ENCODE measurements at places on chromosomes 7 and 10.

DNA sequence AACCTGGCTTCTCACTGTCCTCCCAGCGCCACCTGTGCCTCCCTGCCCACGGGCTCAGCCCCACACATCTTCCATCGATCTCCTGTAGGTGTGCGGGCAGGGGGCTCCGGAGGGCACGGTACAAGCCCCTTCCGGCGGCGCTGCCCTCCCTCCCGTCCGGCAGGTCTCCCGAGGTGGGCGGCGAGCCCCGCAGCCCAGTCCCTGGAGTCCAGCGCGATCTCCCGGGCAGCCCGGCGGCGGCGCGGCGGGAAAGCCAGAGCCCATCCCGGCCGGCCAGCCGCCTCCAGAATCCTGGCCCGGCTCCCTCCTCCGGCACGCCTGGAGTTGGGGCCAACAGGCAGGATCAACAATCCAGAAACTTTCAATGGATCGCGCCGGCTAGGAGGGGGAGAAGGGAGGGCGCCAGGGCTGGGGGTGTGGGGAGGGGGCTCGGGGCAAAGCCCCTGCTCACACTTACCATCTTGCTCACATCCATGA is 100.1 kb downstream of the HIP1 start:
- DNase-seq: no peak

GRCh38 chr7:151113344-151114150 is 27.3 kb downstream of the AGAP3 start:
- DNase-seq: no peak

DNA sequence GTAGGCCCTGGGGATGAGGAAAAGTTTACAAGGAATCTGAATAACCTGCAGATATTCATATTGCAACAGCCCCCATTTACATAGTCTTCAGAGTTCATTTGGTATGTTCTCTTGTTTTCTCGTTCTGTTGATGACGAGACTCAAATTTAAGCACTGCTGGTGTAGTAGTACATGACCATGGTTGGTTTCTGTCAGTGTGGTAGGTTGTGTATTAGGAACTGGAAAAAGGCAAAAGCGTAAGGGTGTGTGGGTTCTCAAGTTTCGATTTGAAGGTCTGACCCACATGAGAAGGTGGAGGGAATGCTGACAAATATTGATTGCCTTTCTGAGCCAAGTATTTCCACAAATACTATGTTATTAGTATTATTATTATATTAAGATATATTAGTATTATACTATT is 151.7 kb downstream of the AUTS2 start:
- no peak for DNase-seq

GRCh38 chr10:126910798-126911197 is 5.6 kb downstream of the DOCK1 start:
- DNase-seq: no peak

DNA sequence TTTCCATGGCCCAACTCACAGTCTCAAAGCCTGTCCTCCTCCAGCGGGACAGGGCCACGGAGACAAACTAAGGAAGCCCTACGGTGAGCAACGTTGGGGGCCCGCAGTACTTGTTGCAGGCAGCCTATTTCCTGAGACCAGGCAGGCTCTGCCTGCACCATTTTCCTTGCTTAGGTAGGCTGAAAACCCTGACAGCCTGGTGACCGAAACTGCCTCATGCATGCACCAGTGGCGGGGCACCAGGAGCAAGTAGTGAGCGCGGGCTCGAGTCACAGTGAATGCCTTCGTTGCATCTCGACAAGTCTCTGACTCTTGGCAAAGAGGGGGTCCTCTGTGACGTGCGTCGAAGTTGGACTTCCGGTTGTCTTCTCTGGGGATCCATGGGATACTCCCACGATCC is 23.3 kb upstream of the ZNF273 start:
- no peak for DNase-seq

DNA sequence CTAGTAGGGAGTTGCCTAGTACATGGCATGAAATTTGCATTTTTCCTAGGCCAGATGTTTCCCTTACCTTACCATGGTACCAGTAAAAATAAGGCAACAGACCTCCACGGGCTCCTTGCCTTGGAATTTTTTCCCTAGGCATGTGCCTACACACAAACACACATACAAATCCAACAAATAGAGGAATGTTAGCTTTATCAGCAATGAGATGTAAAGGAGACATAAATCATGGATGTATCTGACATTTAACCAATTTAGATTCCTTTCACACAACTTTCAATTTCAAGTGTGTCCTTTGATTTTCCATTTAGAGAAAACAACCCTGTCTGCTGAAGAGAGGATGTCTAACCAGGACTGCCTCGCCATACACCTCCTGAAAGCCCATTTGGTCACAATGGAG is 209.7 kb upstream of the SP4 start:
- DNase-seq: no peak

DNA sequence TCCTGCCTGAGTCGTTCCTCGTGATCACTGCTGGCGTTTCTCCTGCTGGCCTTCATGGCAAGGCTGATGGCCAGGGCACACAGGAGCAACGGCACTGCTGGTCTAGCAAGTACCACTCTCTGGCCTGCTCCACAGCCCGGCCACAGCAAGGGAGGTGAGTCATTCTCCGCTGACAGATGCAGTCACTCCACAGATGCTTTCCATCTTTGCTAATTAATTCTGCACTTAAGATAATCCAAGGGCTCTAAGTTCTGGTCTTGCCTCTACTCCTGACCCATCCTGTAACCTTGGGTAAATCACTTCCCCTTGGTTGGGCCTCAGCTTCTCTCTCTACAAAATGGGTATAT is 244.4 kb downstream of the RPS24 start:
- DNase-seq: no peak

- no peak for DNase-seq
Observed at GRCh38 chr10:28948046-28948445, 270.7 kb downstream of the BAMBI start.

- DNase-seq: no peak
Observed at GRCh38 chr10:118570591-118570990, 24.9 kb downstream of the PRLHR start.

- DNase-seq: peak; percentile 9
Observed at GRCh38 chr7:12570534-12571461, at the start of gene SCIN. SCIN (plus strand) TSS chr7:12570720; CDS start chr7:12570787, 67 bp downstream.

DNA sequence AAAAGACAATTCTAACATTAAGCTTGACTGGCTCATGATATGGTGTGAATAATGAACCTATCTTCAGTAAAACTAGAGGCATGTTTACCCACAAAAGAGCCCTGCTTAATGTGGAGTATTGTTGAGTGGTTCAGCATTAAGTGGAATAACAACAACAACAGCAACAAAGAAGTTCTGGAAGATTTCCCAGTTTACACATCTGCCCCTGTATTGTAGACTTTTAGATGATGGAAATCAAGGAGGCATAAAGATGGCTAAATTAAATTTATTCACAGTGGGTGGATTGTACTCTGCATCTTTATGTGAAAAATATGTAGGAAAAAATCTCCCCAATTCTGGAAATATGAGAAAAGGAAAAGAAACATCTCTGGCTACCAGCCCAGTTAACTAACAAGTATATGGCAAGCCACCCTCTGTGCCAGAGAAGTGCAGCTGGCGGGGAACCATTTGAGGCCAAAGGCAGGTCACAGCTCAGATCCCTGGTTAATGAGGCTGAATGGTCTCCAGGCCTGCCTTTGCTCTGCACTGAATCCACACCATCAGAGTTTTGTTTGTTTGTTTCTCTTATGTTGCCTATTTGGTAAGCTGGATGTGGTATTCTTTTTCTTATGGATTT is 186.0 kb downstream of the SEMA3D start:
- no peak for DNase-seq

- DNase-seq: no peak
Observed at GRCh38 chr7:143410521-143411004, 1.9 kb upstream of the EPHA1 start.

DNA sequence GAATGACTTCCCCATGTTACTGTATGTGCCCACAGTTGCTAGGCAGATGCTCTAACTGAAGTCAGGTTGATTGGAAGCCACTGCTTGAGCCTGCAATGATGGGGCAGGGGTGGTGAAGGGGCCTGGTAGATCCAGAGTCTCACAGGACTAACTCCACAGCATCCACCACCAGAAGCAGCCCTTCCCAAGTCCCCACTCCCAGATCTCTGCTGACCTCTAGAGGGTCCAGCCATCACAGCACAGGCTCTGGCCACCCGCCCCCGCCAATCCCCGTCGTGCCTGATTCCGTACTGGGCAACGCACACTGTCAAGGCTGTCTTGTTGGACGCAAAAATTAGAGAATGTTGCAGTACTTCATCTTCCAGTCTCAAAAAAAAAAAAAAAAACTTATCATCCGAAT is 136.8 kb upstream of the PDE1C start:
- no peak for DNase-seq

DNA sequence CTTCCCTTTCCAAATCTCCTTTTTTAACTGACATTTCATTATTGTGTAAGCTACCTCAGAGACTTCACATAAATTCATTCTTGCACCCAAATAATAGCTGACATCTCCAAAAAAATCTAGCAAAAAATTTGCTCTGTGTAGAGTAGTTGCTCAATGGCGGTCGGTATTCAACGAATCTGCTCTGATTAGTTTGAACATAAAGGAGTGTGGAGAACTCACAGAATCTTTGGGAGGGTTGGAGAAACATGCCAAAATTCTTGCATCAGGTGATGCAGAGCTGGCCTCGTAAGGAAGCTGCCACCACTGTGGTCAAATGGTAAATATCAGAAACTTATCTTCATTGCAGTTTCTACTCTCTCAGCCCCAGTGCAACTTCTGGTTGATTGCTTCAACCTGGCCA is 201.2 kb upstream of the MDFIC start:
- no peak for DNase-seq

- no peak for DNase-seq
Observed at GRCh38 chr10:5418584-5418983, 6.2 kb downstream of the NET1 start.

GRCh38 chr10:27912231-27912630 is 86.6 kb downstream of the ODAD2 start:
- no peak for DNase-seq

GRCh38 chr7:112215787-112216186 is 9.3 kb downstream of the ZNF277 start:
- DNase-seq: no peak

- no peak for DNase-seq
Observed at GRCh38 chr10:61869041-61869675, 32.3 kb upstream of the ARID5B start.

- peak; percentile 12 for DNase-seq
Observed at GRCh38 chr7:147245274-147245673, 1128.7 kb downstream of the CNTNAP2 start.

GRCh38 chr7:2141651-2142050 is 91.1 kb downstream of the MAD1L1 start:
- DNase-seq: no peak

DNA sequence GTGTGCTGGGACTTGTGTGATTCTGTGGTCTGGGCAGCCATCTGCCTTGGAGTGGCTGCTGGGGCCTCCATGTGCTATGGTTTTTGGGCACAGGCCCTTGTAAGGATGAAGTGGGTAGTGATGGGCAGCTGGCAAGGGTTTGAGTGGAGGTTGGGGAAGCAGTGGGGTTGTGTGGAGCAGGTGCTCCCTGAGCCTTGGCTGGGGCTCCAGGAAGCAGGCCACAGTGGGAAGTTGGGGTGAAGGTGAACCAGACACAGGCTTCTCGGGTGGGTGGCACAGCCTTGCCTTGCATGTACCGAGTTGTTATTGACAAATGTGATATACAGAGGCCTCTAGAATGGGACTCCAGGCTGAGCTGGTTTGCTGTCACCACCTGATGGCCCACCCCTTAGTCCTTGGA is 82.3 kb downstream of the ADCY1 start:
- no peak for DNase-seq

GRCh38 chr7:42694894-42695507 is 216.9 kb downstream of the C7orf25 start:
- no peak for DNase-seq

GRCh38 chr10:7239312-7239985 is 171.4 kb downstream of the SFMBT2 start:
- DNase-seq: no peak

DNA sequence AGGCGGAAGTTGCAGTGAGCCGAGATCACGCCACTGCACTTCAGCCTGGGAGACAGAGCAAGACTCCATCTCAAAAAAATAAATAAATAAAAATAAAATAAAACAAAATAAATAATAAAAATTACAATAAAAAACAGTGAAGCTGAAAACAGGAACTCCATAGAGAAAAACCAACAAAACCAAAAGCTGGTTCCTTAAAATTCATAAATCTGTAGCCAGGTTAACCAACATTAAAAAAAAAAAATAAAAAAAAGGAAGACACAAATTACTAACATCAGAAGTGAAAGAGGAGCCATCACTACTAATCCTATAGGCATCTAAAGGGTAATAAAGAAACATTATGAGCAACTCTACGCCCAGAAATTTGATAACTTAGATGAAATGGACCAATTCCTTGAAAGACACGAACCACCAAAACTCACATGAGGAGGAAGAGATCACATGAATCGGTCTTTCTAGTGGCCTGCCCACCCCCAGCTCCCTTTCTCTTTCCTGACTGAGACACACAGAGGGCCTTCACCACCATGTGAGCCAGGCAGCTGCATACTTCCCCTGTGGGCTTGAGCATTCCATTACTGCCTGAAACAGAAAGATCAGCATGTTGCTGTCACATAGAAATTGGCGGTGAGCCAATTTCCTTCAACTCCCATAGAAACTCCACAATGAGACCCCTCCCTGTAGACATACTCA is 208.7 kb downstream of the MAD1L1 start:
- no peak for DNase-seq

- no peak for DNase-seq
Observed at GRCh38 chr10:123988694-123989093, 97.1 kb upstream of the CPXM2 start.

GRCh38 chr7:132318352-132319318 is 257.6 kb downstream of the PLXNA4 start:
- DNase-seq: peak; percentile 69

DNA sequence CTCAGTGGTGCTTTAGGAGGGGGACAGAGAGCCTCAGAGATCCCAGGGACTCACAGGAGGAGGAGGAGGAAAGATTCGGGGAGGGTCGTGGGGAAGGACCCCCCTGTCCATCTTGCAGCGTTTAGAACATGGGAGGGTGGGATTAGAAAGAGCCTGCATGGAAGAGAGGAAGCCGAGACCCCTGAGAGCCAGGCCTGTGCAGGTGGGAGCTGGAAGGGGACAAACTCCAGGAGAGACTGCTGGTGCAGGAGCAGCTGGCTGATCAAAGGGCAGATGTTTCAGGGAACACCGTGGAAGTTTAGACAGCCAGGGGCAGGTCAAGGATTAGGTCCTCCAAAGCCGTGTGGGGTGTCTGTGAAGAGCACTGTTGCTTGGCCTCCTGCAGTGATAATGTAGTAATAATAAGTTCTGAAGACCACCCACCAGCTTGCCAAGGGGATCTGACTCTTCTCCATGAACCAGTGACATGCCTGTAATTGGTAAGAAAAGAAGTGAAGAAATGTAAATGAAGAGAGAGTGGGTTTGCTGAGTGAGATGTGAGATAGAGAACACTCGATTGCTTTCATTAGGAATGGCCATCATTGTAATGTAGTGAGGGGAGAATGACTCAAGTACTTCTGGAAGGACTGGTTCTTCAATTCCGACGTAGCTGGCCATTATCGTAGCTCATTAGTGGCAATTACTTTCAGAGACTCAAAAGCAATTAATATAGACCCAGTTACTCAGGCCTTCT is 425.6 kb downstream of the PAXIP1 start:
- DNase-seq: no peak

DNA sequence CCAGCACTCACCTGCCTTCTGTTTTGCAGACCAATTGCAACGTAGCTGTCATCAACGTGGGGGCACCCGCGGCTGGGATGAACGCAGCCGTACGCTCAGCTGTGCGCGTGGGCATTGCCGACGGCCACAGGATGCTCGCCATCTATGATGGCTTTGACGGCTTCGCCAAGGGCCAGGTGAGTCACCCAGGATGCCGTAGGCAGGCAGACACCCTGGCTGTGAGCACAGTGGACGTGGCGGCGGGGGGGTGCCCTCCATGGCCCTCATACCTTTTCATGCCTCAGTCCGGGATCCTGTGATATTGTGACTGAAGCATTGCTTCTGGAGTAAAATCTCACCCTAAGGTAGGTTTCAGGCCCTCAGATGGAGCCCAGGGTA is 46.0 kb downstream of the PFKP start:
- DNase-seq: no peak
